Inflammatory macrophage (primary cell): ENCODE measurements at places on chromosomes 1 and 21.

GRCh38 chr1:42922687-42923366 lies 35.8 kb downstream of the SLC2A1 start:
- DNase-seq, result peak; percentile 56

DNA sequence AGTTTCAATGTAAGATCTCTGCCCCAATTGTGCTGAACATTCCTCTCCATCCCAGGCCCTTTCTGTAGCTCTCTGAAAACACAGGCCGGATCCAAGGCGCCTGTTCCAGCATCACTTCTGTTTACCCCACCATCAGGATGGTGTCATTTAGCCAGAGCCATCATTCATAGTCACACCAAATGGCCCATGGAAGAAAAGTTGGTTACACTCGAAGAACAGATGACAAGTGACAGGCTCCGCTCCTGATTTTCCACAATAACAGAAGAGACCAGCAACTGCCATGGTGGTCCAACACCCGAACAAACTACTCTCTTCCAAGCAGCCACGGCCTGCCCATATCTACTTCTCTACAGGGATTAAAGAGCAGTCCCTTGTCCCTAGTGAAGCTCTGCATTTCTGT lies 59.9 kb upstream of the PROX1 start:
- no peak for DNase-seq

DNA sequence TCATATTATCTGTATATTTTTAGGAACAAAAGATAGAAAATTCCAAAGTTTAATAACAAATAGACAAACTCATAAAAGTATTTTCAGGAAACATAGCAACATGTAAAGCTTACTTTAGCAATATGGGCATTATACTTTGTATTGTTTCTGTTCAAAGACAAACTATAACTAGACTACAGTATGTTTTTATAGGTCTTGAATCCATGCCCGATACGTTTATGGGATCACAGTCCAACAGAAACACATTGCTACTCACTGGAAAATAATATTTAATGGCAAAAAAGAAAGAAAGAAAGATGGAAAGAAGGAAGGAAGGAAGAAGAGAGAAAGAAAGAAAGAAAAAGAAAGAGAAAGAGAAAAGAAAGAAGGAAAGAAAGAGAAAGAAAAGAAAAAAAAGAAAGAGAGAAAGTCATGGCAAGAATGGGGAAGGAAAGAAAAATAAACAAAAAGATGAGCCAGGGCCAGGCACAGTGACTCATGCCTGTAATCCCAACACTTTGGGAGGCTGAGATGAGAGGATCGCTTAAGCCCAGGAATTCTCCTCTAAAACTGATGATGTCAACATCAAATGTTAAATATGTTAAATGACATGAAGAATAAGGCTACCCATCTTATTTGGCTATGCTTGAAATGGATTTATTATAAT lies 32.7 kb downstream of the TM2D1 start:
- DNase-seq, result no peak

GRCh38 chr1:46830665-46831322 lies 31.9 kb downstream of the CYP4B1 start:
- DNase-seq, result no peak

GRCh38 chr1:163093169-163093568 lies 24.0 kb downstream of the RGS4 start:
- no peak for DNase-seq

DNA sequence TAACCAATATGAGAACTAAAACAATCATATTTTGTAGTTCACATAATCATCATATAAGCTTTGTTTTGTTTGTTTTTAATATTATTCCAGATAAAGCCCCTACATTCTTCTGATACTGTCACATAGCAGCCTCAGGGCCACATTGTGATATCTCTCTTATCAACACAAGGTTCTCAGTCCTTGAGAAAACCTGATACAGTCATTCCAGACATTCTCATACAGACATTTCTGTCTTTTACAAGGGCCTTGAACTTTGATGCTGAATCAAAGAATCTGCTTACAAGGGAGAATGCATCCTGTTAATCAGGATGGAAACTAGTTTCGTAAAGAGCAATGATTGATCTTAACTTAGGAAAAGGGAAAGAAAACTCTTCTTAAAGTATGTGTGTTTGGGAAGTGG lies 12.7 kb upstream of the VCAM1 start:
- DNase-seq, result no peak

DNA sequence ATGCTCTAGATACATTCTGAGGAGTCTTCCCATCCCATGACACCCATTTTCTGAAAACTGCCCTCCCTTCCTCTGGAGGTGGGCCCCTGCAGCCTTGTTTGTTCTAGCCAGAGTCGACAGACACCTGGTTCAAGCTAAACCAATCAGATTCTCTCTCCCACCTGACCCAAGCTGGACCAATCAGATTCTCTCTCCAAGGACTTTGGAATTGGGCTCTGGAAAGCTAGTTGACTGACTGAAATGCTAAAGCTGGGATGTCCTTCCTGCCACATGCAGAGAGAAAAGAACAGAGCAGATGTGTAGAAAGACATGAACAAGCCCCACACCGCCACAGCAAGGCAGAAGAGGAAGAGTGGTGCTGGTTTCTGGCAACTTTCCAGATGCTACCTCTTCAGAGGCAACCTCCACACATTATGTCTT lies 24.6 kb downstream of the ASAP3 start:
- no peak for DNase-seq

DNA sequence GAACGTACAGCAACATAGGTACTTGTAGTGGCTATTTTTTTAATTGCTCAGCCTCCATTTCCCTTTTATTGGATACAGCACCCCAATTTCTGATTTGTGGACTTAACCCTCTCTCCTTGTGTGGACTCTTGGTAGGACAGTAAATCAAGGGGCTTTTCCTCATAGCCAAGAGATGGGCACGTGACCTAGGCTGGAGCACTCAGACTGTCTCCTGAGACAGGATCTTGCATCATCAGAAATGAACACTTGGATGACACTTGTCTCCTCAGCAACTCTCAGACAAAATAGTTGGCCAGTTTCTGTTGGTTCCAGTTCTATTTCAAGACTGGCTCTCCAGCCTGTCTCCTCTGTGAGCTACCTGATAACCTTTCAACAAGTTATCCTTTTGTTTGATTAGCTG lies 112.9 kb upstream of the ZNF678 start:
- no peak for DNase-seq

GRCh38 chr1:109570414-109570813 lies 22.0 kb downstream of the GNAI3 start:
- no peak for DNase-seq

- no peak for DNase-seq
Measured at GRCh38 chr1:208829595-208829994, 585.4 kb upstream of the PLXNA2 start.

GRCh38 chr1:154719586-154720327 lies 111.8 kb upstream of the ADAR start:
- DNase-seq, result peak; percentile 13

GRCh38 chr1:205191622-205192021 lies 19.9 kb downstream of the DSTYK start:
- no peak for DNase-seq

- no peak for DNase-seq
Measured at GRCh38 chr1:28195780-28196179, 19.3 kb upstream of the PTAFR start.

GRCh38 chr1:206513312-206514111 lies 6.2 kb downstream of the RASSF5 start:
- DNase-seq, result no peak

GRCh38 chr1:156689035-156689952 lies 12.1 kb upstream of the NES start:
- peak; percentile 74 for DNase-seq

DNA sequence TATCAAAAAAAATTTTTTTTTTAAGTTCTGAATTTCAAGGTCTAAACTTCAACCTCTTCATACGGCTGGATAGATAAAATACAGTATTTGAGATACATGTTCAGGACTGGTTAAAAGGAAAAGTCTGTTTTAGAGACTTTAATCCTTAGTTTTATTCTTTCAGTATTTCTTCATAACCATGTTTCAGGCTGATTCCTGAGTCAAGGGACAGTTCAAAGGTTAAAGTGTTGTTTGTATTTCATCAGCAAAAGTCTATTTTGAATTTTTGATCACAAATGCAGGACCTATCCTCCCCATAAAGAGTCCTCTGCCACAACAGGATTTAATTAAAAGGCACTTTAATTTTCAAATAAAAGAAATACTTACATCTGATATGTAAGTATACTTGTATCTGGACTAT lies 53.5 kb downstream of the SELENOF start:
- no peak for DNase-seq

DNA sequence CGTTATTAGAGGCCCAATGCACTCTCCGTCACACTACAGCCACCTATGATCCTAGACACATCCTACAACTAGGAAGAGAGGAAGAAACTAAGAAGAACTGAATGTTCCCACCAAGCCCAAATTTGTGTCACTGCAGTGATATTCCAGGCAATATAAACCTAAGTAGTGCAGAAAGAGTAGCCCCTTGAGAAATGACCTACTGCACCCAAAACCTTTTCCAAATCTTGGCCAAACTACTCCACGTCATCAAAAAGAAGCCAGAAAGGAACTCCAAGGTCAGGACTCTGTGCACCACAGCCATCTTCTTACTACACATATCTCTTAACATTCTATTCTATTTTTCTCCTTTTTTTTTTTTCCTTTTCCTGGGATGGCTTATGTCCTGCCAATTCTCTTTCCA lies 60.2 kb downstream of the ADAMTS1 start:
- DNase-seq, result no peak

- no peak for DNase-seq
Measured at GRCh38 chr1:1207571-1207892, 1.1 kb upstream of the TNFRSF18 start.

- DNase-seq, result no peak
Measured at GRCh38 chr1:192382758-192383157, 66.0 kb downstream of the RGS21 start.
